Right lobe of liver (tissue), 6 donors: ENCODE measurements at places on chromosomes 1 and 21. TPM values are rescaled to one million over a fixed set of nuclear protein-coding genes. Genes with fewer than 3 reads are reported as not detected.
A peak's percentile ranks its signal among the peaks of the same experiment; 100 is the strongest.

The C1QA gene
- total RNA-seq: 66.3 TPM

The TAS1R3 gene
- 0.16 TPM for total RNA-seq

The MAP10 gene
- 2.1 TPM for total RNA-seq

The CAMK2N1 gene
- 24.7 TPM for total RNA-seq

The ADGRL2 gene
- total RNA-seq: 72.3 TPM

The DIO1 gene
- 29.8 TPM for total RNA-seq

DNA sequence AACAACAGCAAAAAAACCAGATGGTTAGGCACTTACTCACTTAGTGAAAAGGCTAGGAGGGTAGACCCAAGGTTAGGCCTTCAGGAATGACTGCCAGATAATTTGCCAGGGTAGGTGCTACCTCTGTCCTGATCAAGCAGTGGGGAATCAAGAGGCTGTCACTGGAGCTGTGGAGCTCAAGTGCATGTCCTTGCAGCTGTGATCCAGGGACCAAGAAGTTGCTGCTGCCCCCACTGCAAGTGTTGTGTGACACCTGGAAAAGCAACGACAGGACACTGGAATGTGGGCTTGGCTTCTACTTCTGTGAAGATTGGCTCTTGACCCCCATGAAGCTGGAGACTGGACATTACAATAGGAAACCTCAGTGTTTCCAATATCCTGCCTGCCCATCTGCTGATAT, 72.1 kb downstream of the PEX14 start:
- peaks cover 4% of the 10 kb centered on the region for H3K36me3 ChIP-seq
- H3K4me1 ChIP-seq: no peaks in the 10 kb centered on the region
- no peak overlapping the region for H3K27ac ChIP-seq
- no peaks in the 10 kb centered on the region for H3K27me3 ChIP-seq

DNA sequence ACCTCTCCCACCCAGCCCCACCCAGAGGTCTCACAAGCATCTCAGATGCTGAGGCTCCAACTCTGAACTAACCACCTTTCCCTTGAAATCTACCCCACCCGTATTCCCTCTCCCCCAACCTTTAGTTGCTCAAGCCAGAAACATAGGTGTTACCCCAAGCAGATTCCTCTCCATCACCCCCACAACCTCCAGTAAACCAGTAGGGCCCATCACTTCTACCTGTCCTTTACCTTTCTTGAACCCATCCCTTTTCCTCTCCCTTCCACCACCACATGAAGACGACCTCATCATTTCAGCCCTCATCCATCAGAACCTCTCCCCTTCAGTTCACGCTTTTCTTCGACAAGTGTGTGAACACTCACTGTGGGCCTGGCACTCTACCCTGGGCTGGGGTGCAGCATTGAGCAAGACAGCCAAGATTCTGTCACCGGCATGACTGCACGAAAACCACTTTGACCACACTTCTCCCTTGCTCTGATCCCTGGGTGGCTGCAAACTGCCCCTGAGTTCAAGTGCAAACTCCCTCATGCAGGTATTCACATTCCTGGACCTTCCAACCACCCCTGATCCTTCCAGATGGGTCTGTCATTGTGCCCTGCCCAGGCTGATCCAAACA, 65.5 kb upstream of the LAPTM5 start:
- H3K27ac ChIP-seq: peak overlapping the region; percentile 85
- no peaks in the 10 kb centered on the region for H3K36me3 ChIP-seq
- H3K4me1 ChIP-seq: no peaks in the 10 kb centered on the region
- no peak overlapping the region for H3K4me3 ChIP-seq
- no peak for DNase-seq

DNA sequence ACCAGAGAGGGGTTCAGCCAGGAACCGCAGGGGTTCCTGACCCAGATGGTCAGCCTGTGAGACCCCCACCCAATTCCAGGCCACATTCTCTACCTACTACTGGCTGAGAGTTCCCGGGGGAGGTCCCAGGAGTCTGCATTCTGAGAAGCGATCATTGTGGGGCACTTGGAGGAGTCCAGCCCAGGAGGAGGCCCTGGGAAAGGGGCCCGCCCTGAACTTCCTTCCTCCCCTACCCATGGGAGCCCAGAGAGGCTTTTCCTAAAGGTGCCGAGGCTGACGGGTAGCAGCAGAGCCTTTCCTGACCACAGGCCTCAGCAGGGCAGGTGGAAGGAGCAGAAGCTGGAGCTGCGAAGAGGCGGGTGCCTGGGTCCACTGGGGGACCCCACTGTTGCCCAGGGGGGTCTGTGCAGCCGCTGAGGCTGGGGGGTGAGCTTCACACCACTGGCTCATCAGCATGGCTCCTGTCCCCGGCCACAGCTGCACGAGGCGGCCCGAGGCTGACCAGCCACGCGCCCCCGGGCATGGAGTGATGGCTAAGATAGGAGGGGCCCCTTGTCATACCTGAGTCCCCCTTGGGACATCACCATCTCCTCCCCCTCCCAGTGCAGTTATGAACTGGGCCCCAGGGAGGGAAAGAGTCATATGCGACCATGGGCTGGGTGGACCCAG, 127.7 kb downstream of the PRDM16 start:
- no peak overlapping the region for H3K27ac ChIP-seq
- H3K27me3 ChIP-seq: no peaks in the 10 kb centered on the region
- no peaks in the 10 kb centered on the region for H3K36me3 ChIP-seq
- DNase-seq: no peak
- no peaks in the 10 kb centered on the region for H3K4me1 ChIP-seq

- no peak overlapping the region for H3K27ac ChIP-seq
- peaks cover 22% of the 10 kb centered on the region for H3K4me1 ChIP-seq
- no peak for DNase-seq
- no peak overlapping the region for H3K4me3 ChIP-seq
- H3K27me3 ChIP-seq: no peaks in the 10 kb centered on the region
These were observed 18.8 kb downstream of the PDZK1 start for GRCh38 chr1:145688328-145688727.

DNA sequence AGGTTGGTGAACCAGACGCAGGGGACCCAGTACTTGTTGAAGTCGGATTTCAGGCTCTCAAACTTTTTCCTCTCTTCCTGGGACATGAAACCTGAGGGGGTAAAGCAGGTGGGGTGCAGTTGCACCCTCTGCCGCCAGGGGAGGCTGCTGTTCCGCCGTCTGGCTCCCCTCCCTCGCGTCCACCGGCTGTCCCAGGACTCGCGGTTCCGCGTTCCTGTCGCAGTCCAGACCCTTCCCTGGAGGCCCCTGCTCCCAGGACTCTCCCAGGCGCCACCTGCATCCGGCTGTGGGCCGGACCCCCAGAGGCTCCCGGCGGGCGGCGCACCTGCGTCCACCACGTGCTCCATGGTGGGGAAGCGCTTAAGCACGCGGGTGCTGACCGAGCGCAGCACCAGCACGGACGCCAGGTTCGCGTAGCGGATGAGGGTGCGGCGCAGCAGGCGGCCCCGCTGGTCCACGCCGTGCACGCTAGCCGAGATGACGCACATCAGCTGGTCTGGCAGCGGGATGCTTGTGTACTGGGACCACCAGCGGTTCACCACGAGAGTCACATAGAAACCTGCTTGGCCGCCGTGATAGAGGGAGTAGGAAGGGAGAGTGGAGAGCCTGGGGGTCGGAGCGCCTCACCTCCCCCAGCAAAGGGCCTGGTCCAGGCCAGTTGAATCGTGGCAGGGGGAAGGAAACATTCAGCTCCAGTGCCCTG, 1.7 kb downstream of the BEST4 start:
- no peak overlapping the region for H3K27ac ChIP-seq
- H3K36me3 ChIP-seq: no peaks in the 10 kb centered on the region
- H3K4me1 ChIP-seq: no peaks in the 10 kb centered on the region
- H3K27me3 ChIP-seq: no peaks in the 10 kb centered on the region
- peak overlapping the region; percentile 37 for H3K4me3 ChIP-seq
- no peak for DNase-seq

GRCh38 chr1:25800703-25801377, 847 bp downstream of the SELENON start:
- H3K4me3 ChIP-seq: peak overlapping the region; percentile 43
- no peak for DNase-seq
- H3K27me3 ChIP-seq: no peaks in the 10 kb centered on the region
- no peak overlapping the region for H3K27ac ChIP-seq
- no peaks in the 10 kb centered on the region for H3K36me3 ChIP-seq

DNA sequence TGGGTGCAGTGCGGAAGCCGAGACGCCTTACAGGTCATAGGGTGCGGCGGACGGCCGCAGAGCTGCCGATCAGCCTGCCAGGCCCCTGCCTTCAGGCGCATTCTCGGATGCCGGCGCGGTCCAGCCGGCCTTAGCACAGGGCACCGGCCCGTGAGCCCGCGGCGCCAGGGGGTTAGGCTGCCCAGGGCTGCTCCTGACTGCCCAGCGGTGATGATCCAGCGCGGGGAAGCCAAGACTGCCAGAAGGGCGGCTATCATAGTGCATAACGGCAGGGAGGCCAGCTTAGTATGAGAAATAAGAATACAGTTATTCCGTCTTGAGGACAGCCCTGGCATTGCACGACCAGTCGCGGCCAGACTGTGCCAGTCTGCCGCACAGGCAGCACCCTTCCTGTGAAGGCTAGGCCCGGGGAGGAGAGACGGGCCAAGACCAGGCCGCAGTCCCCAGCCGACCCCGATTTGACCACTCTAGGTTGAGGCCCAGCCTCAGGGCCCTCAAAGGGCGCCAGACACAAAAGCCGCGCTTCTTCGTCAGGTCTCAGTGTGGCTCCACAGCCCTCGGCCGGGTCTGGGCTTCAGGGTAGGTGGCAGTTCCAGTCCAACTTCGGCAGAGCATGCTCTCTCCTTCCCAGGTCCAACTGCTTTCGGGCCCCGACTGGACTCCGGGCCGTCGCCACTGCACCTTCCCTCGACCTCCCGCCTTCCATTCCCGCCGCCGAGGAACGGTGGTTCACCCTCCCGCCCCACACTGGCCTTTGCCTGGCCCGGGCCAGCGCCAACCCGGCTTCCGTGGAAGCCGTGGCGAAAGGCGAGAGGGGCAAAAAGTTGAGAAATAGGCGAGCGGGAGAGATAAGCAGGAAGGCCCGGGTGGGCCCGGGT, 829 bp downstream of the ALX3 start:
- H3K4me3 ChIP-seq: no peak overlapping the region
- H3K36me3 ChIP-seq: no peaks in the 10 kb centered on the region
- DNase-seq: no peak
- no peaks in the 10 kb centered on the region for H3K4me1 ChIP-seq
- peaks cover 40% of the 10 kb centered on the region for H3K27me3 ChIP-seq
- H3K27ac ChIP-seq: no peak overlapping the region

- no peak overlapping the region for H3K4me3 ChIP-seq
- H3K27ac ChIP-seq: no peak overlapping the region
- no peaks in the 10 kb centered on the region for H3K36me3 ChIP-seq
- H3K27me3 ChIP-seq: no peaks in the 10 kb centered on the region
These were observed 173.4 kb upstream of the RGS18 start for GRCh38 chr1:191984856-191985255.

- no peaks in the 10 kb centered on the region for H3K36me3 ChIP-seq
- peaks cover 28% of the 10 kb centered on the region for H3K27me3 ChIP-seq
- H3K27ac ChIP-seq: no peak overlapping the region
- H3K4me1 ChIP-seq: no peaks in the 10 kb centered on the region
These were observed 4.0 kb upstream of the DMRTA2 start for GRCh38 chr1:50427086-50427817.

- H3K36me3 ChIP-seq: no peaks in the 10 kb centered on the region
- no peak overlapping the region for H3K27ac ChIP-seq
- no peaks in the 10 kb centered on the region for H3K27me3 ChIP-seq
- H3K4me3 ChIP-seq: no peak overlapping the region
- no peak for DNase-seq
- no peaks in the 10 kb centered on the region for H3K4me1 ChIP-seq
These were observed 21.3 kb upstream of the PGBD2 start for GRCh38 chr1:248884632-248885295.
